ENCODE measurements at places on chromosomes 13 and 19. TPM values are rescaled to one million over a fixed set of nuclear protein-coding genes. Genes with fewer than 3 reads are reported as not detected.
A peak's percentile ranks its signal among the peaks of the same experiment; 100 is the strongest.

- DNase-seq, result no peak
Observed at GRCh38 chr19:3881272-3882040, 971 bp downstream of the ATCAY start.

DNA sequence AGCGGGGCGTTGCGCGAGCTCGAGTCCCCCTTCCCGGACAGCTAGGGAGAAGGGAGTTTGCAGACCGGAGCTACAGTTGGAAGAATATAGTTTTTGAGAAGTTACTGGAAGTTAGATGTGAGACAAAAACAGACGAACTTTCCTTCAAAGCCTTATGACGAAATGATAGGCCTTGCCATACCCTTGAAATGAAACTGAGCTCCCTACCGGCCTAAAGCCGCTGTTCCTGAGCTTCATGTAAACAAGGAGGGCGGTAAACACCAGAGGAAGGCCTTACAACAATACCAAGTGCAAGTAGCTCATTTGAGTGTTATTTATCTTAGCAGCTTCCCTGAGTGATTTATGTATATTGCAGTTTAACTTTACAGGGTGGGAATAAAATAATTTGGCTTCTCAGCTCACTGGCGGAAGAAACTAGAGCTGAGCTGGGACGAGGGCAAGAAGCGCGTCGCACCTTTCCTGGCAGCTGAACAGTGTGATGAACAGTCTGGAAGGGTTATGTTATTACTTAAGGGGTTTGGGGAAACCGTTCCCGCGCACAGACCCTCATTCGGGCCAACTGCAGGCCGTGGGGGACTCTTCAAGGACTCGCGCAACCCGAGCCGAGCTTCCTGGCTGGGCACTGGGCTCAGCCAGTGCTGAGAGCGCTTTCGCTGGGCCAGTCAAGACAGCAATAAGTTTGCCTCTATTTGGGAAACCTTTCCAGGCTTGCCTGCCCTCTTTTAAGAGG is 111.2 kb downstream of the KCNRG start:
- peak; percentile 35 for DNase-seq

The NXNL1 gene
- not detected for polyA plus RNA-seq

- DNase-seq, result peak; percentile 22
Observed at GRCh38 chr13:44810061-44810840, 179.0 kb downstream of the NUFIP1 start.

DNA sequence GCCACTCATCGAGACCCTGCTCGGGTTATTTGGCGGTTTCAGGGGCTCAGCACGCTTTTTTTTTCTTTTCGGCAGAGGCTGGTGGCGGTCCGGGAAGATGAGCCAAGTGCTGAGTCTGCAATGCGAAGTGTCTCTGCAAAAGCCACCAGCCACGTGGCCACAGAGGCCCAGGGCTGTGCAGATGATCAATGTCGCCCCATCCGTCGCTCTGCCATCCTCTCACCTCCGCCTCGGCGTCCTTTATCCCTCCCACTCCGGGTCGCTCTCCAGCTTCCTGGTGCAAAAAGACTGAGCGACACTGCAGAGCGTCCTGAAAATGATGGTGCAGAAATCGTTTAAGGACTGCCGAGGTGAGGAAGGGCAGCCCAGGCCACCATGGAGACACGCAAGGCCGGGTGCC is 55.0 kb downstream of the TINCR start:
- DNase-seq, result no peak

DNA sequence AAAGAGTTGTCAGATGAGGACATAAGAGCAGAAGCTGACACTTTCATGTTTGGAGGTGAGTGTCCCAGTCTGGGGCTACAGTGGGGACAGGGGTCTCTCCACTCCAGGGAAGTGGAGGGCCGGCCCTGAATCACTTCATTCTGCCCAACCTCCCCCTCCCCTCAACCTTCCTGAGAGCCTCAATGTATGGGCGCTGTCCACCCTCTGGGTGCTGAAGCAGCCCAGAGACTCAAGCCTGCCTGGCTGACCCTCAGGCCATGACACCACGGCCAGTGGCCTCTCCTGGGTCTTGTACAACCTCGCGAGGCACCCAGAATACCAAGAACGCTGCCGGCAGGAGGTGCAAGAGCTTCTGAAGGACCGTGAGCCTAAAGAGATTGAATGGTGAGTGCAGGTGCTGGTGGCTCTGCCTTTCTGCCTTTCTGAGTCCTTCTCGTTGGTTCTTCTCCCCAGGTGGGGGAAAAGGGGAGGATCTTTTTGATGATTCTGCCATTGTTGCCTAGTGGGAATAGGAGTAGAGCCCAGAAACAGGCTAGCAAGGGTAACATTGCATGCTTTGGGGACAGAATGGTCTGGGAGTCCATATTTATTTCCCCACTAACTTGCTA is 8.8 kb downstream of the CYP4F8 start:
- no peak for DNase-seq

- no peak for DNase-seq
Observed at GRCh38 chr13:60492187-60492586, 95.2 kb downstream of the TDRD3 start.
